ENCODE measurements at places on chromosomes 3 and 15.

DNA sequence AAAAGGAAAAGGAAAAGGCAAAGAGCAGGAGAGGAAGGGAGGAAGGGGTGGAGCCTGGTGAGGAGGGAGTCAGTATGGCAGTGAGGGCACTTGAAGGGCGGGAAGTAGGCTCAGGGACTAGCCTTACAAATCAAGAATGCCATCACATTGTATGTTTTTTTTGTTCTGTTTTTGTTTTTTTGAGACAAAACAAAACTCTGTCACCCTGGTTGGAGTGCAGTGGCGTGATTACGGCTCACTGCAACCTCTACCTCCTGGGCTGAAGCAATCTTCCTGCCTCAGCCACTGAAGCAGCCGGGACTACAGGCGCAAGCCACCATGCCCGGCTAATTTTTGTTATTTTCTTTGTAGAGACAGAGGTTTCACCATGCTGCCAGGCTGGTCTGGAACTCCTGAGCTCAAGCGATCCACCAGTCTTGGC, 10.5 kb upstream of the PIK3CB start:
- DNase-seq: no peak

GRCh38 chr3:18512007-18512406, 86.9 kb upstream of the SATB1 start:
- DNase-seq: no peak

DNA sequence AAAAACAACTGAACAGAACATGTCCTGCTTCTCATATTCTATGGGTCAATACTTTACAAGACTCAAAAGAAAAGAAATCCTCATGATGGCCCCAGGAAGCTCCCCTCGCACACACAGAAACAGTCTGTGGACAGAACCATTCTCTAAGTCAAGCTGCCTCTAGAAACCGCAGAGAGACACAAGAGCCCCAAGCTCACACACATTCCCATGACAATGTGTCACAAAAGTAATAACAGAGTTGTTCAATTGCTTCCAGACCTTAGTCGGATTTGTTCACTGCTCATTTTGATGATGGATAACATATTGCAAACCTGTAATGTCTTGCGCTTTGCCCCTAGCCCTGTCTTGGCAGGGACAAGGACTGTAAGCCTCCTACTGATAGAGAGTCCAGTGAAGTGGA, 60.9 kb downstream of the UMPS start:
- no peak for DNase-seq

GRCh38 chr3:66747261-66747660, 246.4 kb upstream of the LRIG1 start:
- DNase-seq: no peak

DNA sequence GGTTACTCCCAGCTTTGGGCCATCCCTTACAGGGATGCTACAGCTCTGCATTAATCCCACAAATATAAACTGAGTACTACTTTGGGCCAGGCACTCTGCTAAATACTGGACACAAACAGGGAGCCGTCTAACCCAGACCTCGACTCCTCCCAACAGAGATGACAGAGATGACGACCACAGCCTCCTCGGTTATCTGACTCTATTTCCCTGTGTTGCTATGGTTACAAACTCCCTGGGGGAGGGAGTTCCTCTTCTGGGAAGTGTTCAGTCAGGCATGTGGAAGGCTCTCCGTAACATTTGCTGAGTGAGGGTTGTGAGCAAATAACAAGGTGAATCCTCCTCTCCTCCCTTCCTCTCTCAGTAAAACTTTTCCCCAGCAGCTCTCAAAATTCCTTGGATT, 6.7 kb upstream of the CMTM7 start:
- no peak for DNase-seq

DNA sequence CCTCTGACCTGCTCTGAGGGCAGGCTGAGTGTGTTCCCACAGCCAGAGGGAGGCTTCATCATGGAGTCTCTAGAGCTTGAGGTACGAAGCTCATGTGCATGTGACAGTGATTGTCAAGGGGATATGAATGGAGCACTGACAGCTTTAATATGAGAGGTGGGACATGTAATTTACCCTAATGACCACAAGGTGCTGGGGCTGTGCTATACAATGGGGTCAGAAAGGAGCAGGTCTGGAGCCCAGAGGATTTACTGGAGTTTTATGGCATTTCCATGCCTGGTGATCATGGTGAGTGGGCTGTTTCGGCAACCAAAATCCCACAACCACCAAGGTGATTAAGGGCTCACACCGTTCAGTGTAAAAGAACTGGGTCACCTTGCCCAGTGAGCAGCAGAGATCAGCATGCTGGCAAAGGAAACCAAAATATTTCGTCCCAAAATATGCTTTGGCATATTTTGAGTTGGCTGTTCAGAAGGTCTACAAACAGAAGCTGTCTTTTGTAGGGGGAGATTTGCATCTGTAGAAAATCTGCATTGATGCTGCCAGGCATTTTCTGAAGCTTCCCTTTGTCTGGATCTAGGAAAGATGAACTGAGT, 40.1 kb upstream of the RASGRF1 start:
- DNase-seq: no peak

GRCh38 chr3:69232482-69232881, 110.1 kb upstream of the LMOD3 start:
- DNase-seq: no peak

GRCh38 chr3:32326795-32327194, 64.9 kb upstream of the CMTM7 start:
- no peak for DNase-seq

DNA sequence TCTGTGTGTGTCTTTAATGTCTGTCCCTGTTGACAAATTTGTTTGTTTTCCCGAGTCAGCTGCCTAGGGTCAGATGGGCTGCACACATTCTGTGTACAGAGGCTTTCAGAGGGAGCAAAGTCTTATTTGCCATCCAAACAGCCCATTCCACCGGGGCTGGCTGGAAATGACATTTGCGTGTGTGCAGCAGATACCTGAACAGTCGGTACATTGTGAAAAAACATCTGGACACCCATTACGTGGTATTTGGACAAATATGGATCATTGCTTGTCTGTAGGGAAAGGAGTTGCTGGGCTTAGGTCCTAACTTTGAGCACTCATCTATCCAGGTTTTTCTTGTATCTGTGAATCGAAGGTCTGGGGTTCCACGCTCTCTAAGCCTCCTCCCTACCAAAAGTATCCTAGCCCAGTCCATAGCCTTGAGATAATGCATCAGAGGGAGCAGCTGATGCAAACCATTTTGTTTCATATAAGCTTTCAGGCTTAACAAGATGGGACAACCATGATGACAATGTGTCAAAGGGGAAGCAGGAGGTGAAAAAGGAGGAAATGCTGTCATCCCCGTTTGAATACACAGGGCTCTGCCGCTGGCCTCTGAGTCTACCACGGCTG, 22.2 kb upstream of the CMTM8 start:
- DNase-seq: no peak

- no peak for DNase-seq
These were observed 43.9 kb downstream of the ONECUT1 start for GRCh38 chr15:52746162-52746757.

- DNase-seq: no peak
These were observed 146.2 kb upstream of the ROPN1 start for GRCh38 chr3:124138148-124138547.
